Renal cortex interstitium (tissue), 15 donors: ENCODE measurements at places on chromosomes 7 and 10.

DNA sequence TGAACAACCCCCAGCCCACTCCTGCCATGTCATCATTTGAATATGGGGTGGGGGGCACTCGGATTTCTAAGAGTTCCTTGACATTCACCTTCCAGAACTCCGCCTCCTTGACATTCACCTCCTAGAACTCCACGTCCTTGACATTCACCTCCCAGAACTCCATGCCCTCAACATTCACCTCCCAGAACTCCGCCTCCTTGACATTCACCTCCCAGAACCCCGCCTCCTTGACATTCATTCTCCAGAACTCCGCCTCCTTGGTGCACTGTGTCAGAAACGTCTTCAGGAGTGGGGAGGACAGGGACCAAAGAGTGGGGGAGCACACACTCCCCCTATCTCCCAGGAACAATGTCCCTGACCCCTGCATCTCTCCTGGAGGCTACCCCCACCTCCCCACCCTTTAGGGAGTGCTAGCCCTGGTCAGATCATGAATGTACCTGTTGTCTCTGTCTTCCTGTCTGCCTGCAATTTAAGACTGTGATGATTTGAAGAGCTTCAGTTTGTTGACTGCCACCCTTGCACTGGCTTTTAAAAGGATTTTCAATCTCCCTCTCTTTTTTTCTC lies 110.1 kb downstream of the NPTX2 start:
- no peak for DNase-seq

DNA sequence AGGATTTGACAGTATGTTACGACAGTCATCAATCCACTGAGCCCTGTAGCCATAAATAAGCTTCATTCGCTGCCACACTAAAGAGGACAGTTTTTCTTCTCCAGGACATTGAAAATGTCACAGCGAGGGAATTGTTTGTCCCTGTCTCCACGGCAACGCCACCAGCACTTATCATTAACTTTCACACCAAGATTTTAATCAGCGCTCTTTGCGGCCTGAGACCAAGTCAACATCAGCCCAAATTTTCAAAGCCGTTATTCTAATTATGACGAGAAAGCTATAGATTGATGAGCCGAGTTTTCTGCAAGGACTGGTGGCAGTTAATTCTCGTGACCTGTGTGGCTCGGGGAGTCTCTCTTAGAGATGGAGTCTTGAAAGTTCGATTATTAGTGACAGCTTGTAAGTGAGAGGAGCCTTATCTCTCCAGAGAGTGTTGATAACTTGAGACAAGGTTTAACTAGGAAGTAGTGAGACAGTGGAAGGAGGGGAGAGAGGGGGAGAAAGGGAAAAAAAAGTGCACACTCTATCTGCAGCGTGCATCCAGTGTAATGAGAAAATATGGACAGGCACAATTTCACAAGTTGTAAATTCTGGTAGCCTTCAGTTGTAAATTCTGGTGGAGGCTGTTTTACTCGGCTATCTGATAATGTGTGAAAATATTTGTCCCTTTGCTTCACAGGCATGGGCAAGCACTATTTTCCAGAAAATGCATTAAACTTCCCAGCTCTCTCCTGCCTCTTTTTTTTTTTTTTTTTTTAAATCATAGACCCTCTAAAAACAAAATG lies 473.3 kb downstream of the LRMDA start:
- DNase-seq: no peak

DNA sequence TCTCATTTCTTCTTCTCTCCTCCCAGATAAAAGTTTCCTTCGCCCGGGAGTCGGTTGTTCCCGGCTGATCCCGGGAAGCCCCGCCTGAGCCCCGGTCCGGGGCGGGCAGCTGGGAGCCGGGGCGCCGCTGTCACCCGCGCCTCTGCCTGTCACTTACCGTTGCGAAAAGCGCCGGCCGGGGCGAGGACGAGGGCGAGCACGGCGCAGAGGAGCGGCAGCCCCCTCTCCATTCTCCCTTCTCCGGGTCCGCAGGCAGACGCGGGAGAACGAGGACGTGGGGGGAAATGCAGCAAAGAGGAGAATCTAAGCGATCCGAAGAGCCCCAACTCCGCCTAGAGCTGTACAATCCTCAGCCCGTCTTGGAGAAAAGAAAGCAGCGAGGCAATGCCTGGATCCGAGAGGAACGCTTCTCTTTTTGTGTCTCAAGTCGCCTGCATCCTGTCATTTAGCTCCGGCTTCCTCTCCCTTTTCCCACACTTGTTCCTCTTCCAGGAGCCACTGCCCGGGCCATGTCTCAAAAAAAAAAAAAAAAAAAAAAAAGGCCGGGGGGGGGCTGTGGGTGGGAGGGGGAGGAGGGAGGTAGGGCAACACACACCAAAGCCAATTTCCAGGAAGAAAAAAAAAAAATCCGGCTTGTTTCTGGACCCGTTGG lies at the start of gene NRP1:
NRP1 (minus strand) TSS at position 515 of the 652 bp plus-strand sequence; CDS start at position 230, 285 bp downstream.
- no peak for DNase-seq

DNA sequence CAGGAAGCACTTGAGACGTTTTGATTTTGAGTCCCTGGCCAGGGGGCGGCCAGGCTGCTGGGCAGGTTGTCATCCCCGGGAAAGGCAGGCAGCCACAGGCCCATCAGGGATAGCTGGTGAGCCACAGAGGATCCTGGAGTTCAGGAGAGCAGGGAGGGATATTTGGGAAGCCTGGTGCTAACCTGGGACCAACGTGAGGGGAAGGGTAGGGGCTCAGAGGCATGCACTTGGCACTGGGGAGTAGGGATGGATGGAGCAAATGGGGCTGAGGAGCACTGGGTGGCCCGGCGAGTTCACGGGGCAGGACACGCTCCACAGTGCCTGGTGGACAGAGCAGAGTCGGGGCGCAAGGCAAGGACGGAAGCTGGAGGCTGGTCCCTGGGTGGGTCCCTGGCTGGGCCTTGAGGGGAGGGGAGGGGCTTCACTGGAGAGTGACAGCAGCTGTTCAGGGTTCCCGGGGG lies 30.2 kb downstream of the LRRC27 start:
- no peak for DNase-seq

DNA sequence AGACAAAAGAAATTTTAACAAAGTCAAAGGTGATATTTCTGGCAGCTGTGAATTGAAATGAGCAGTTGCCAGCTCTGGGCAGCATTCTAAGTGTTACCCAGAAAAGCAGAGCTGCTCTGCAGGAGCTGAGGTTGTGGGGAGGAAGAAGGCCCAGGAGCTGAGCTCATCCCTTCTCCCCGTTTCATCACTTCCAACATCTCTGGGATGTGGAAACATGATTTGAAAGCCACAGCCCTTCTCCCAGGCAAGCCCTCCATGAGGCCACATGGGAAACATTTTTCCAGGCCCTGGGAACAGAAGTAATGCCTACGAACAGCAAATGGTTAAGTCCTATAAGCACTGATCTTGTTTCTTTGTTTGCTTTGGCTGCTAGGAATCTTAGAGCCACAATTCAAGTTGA lies 10.9 kb upstream of the DMBT1 start:
- no peak for DNase-seq

- no peak for DNase-seq
Measured at GRCh38 chr10:7285522-7286322, 125.1 kb downstream of the SFMBT2 start.

GRCh38 chr10:58574058-58574457 lies 61.4 kb downstream of the BICC1 start:
- DNase-seq: no peak

DNA sequence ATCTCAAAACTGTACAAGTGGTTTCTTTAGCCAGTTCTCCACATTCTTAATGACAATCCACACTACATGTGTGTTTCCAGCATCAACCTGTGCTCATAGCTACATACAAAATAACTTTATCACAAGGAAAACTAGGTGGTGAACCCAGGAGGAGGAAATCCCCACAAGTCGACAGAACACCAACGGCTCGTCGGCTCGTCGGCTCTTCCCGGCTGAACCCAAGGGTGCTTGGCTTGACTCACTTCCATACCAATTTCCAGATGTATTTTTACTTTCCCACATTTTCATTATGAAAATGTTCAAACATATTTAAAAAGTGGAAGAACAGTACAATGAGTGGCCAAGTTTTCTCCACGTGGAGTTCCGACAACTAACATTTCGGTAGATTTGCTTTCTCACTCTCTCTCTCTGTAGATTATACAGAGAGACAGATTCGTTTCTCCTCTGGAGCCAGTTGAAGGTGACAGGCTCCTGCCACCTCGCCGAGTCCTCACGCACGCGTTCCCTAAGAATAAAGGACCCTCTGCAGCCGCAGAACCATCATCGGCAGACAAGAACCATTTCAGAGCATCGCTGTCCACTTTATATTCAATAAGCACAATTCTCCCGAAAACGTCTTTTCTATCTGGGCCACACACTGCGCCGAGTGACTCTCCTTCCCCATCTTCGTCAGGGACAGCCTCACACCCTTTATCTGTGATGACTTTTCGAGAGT lies 53.3 kb downstream of the DIP2C start:
- DNase-seq: no peak

GRCh38 chr10:34687434-34688210 lies 127.5 kb downstream of the PARD3 start:
- no peak for DNase-seq

- DNase-seq: no peak
Measured at GRCh38 chr7:100370746-100371145, 2.5 kb upstream of the PILRA start.

GRCh38 chr7:27616186-27616491 lies 46.5 kb downstream of the HIBADH start:
- no peak for DNase-seq

GRCh38 chr7:92682330-92682729 lies 92.1 kb upstream of the FAM133B start:
- no peak for DNase-seq
